Dorsolateral prefrontal cortex (tissue), 122 donors: ENCODE measurements at places on chromosomes 4 and X.

GRCh38 chr4:120316416-120316815 lies 249.8 kb upstream of the MAD2L1 start:
- no peak for DNase-seq

DNA sequence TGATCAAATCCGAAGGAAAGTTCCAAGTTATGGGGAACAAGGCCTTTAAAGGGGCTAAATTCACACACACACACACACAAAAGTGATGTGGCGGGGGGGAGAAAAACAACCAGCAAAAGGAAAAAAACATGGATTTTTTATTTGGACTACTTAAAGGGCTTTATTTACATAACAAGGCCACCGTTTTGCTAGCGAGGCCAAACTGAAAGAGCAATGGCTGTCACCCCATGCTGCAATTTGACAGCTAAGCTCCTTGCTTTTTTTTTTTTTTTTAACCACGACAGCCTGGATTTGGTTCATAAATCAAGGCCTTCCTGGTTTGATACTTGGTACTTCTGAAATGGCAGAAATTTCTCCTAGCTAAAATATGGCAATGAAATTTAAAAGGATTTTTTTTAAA lies 99.6 kb upstream of the PTCHD1 start:
- no peak for DNase-seq

GRCh38 chrX:21806691-21807090 lies 32.7 kb upstream of the MBTPS2 start:
- DNase-seq: no peak

- no peak for DNase-seq
These were observed 120.2 kb upstream of the GPRIN3 start for GRCh38 chr4:89427782-89428181.

DNA sequence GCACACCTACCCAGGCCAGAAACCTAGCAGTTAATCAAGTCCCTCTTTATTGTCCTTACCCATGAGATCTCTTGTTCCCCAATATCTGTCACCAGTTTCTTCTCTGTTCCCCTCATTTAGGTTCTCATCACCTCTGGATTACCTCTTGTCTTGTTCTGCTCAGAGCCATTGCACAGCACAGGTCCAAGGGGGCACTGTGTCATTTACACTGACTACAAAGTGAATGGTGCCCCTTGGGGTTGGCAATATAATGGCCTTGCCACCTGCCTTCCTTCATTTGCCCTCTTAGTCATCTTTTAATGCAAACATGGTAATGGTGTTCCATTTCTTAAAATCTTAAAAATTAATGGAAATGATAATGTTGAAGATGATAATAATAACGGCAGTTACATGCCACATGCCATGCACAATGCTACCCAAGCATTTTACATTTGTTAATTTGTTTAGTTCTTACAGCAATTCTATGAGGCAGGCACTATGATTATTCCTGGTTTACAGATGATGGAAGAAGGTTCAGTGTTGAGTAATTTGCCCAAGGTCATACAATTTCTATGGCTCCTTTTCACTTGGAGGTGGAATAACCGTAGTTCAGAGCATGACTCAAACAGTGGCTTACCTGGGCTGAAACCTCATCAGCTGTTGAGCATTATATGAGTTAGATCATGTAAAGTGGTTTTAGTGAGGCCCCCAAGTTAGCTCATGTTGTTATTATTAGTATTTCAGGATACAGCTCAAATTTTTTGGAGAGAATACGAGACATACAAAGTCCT lies 117.9 kb downstream of the RASL11B start:
- DNase-seq: no peak

- no peak for DNase-seq
These were observed 94.5 kb downstream of the DHX15 start for GRCh38 chr4:24489870-24490269.

DNA sequence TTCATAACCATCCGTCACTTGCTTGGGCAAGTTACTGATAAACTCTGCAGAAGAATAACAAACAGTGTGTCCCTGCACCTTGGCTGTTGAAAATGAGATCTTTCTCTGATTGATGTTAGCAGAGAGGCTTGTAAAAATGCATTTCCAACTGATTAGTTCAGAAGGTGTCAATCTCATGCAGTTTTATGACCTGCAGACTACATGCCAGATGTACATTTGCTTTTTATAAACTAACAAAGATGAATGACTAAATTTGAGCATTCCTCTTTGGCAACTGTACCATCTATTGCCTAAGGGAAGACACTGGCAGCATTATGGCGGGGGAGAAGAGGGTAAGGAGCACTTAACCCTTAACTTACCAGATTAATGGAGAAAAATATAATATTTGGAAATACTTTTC lies 192.8 kb downstream of the DCTD start:
- no peak for DNase-seq
